KBM-7 (cell line): ENCODE measurements at places on chromosomes 4 and X.

DNA sequence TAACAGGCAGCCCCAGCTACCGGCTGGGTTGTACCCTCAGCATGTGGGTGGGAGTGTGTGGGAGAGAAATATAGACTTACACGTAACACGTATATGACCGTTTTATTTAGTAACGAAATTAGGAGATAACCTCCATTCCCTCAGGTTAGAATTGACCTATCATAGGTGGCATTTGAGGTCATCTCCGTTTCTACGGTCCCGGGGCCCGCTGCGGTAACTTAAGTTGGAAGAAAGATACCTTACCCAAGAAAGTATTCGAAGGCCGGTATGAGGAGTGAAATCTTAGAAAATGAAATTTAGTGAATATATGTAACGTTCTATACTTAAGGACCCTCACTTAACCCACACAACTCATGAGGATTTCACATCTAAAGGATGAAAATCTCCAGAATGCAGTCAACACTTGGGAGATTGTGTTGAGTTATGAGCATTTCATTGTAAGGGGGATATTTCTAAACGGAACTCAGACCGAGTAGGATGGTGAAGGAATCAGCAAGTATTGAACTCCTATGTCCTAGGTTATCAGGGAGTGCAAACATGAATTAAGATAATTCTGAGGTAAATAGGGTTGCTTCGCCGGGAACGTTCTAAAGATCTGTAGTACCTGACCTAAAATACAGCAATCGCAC lies 891 bp downstream of the CISD2 start:
- DNase-seq = no peak

GRCh38 chr4:178633263-178633662 lies 1191.0 kb upstream of the AGA start:
- DNase-seq = no peak

GRCh38 chrX:10677490-10677889 lies 57.1 kb upstream of the MID1 start:
- no peak for DNase-seq

- DNase-seq = no peak
These were observed 810.3 kb downstream of the IL1RAPL1 start for GRCh38 chrX:29397506-29397905.

GRCh38 chr4:84319124-84319523 lies 180.0 kb downstream of the NKX6-1 start:
- no peak for DNase-seq

GRCh38 chr4:4871242-4871572 lies 11.7 kb downstream of the MSX1 start:
- no peak for DNase-seq

- no peak for DNase-seq
These were observed 72.6 kb downstream of the ANK2 start for GRCh38 chr4:113122066-113122465.

DNA sequence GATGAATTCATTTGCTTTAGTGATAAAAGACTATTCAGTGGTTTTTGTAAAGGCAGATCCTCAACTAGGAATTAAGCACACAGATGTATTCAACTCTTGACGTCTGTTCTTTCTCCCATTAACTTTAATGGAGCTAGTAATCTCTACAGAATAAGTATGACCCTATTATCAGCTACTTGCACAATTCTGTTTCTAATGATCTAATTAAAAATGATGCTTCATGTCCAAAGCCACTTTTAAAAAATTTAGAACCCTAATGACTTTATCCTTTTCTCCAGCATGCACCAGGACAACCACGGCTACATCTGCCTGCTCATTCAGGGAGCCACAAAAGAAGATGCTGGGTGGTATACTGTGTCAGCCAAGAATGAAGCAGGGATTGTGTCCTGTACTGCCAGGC lies 85.4 kb downstream of the CBR4 start:
- no peak for DNase-seq

- peak; percentile 51 for DNase-seq
These were observed 17.7 kb upstream of the CENPU start for GRCh38 chr4:184751585-184751956.

GRCh38 chr4:24105327-24106038 lies 215.6 kb upstream of the PPARGC1A start:
- DNase-seq = no peak

- DNase-seq = no peak
These were observed 63.9 kb downstream of the WFS1 start for GRCh38 chr4:6333301-6334202.

GRCh38 chr4:4407299-4408131 lies 20.6 kb downstream of the NSG1 start:
- DNase-seq = no peak

DNA sequence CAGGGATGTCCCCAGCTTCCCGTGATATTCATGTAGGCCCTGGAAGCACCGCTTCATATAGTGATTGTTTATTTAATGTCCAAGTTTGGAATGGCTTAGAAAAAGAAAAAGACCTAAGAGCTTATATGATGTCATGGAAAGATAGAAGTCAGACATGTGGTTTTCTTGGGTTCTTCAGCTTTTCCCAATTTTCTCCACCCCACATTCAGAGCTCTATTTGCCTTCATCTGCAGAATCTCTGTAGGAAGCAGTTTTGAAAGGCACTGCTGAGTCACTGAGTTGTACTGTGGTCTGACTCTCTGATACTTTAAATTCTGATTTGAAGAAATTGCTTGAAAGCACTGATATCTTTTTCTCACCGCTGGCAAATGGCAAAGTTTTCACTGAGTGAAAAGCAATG lies 120.6 kb upstream of the EDNRA start:
- no peak for DNase-seq

DNA sequence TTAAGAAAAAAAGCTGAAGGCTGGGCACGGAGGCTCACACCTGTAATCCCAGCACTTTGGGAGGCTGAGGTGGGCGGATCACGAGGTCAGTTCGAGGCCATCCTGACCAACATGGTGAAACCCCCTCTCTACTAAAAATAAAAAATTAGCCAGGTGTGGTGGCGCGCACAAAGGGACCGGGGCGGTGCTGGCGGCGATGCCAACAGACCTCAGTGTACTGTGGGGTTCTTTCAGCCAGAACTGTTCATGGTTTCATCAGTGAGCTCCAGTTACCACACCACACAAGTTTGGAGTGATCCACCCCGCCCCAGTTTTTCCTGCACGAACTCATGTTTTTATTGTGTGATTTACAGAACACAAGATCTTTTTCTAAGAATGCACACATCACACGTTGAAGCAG lies 21.2 kb upstream of the IRAK1 start:
- DNase-seq = no peak

- DNase-seq = peak; percentile 71
These were observed 19.5 kb upstream of the NFXL1 start for GRCh38 chr4:47933840-47934239.

DNA sequence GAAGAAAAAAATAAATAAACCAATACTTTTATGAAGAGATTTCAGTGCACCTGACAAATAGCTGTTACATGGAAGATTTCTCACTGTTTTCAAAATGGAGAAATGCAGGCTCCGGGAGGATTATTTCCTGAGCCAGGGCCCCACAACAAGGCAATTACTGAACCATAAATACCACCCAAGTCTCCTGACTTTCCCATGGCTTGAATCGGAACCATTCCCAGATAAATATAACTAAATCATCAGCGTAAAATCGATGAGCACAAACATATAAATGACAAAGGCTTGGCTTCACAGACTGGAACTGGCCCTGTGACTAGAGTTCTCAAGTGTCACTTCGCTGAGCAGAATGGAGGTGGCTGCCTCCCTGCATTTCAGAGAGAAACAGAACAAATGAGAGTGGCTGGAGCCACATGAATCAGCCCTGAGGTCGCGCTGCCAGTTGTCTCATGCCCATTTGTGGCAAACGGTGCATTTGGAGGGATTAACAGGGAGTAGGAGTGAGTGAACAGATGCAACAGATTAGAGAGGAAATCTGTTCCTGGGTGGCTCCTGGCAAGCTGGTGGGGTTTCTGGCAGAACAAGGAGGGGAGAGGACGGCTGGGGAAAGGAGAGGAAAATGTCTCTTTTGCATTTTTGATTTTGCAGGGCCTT lies 57.3 kb upstream of the STIM2 start:
- no peak for DNase-seq
